Natural killer cell treated with Interleukin-12 subunit alpha and Interleukin-12 subunit beta and Interleukin-15 and Interleukin-18, amount 100 ng/mL, for 72 hours (primary cell): ENCODE measurements at places on chromosomes 3 and 15.
A peak's percentile ranks its signal among the peaks of the same experiment; 100 is the strongest.

GRCh38 chr3:183497313-183497712 lies 58.2 kb downstream of the KLHL6 start:
- no peak for DNase-seq

DNA sequence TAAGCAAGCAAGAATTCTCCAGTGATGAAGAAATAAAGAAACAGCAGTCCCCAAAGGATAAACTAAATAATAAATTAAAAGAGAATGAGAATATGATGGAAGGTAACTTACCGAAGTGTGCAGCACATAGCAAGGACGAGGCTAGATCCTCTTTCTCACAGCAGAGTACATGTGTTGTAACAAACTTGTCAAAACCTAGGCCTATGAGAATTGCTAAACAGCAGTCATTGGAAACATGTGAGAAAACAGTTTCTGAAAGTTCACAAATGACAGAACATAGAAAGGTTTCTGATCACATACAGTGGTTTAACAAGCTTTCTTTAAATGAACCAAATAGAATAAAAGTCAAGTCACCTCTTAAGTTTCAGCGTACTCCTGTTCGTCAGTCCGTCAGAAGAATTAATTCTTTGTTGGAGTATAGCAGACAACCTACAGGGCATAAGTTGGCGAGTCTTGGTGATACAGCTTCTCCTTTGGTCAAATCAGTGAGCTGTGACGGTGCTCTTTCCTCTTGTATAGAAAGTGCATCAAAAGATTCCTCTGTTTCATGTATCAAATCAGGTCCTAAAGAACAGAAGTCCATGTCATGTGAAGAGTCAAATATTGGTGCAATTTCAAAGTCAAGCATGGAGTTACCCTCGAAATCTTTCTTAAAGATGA lies 4.5 kb upstream of the SCG5 start:
- no peak for DNase-seq

DNA sequence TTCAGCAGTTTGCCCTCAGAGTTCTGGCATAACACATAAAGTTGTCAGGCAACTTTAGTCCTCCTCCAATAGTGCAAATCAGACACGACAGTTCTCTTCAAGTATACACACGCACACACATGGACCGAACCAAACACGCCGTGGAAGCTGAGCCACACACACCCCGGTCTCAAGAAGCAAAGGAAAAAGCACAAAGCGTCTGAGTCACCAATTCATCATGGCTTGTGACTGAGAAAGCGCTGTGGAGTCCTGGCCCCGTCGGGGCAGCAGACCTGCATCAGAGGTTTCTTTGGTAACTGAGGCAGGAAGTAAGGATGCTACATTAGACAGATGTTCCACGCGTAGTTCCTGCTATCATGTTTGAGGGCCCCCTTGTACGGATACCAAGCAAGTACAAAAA lies 85.7 kb downstream of the VGLL4 start:
- peak; percentile 3 for DNase-seq

DNA sequence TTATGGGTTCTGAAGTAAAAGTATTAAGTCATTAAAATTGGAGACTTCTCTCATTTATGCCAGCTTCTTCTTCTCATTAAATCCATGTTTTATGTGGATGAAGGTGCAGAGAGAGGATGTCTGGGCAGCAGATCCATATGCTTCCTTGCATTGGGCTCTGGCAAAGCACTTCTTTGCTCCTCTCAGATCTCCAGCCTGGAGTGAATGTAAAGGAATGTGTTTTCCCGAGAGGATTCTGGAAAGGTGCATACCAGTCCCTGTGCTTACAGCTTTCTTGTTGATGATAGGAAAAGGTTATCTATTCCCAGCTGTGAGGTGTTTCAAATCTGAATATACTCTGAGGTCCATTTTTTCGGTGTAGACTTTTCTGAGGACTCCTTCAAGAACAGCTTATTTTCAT lies 79.9 kb upstream of the PEX5L start:
- DNase-seq: no peak

- no peak for DNase-seq
These were observed 127.6 kb downstream of the ARNT2 start for GRCh38 chr15:80531796-80532195.

- DNase-seq: no peak
These were observed 119.2 kb downstream of the OSBPL10 start for GRCh38 chr3:31861826-31862225.

GRCh38 chr15:42371096-42371495 lies 11.8 kb downstream of the CAPN3 start:
- no peak for DNase-seq

GRCh38 chr3:67034371-67034770 lies 36.3 kb downstream of the KBTBD8 start:
- no peak for DNase-seq

GRCh38 chr3:30578479-30578878 lies 27.9 kb upstream of the TGFBR2 start:
- no peak for DNase-seq

DNA sequence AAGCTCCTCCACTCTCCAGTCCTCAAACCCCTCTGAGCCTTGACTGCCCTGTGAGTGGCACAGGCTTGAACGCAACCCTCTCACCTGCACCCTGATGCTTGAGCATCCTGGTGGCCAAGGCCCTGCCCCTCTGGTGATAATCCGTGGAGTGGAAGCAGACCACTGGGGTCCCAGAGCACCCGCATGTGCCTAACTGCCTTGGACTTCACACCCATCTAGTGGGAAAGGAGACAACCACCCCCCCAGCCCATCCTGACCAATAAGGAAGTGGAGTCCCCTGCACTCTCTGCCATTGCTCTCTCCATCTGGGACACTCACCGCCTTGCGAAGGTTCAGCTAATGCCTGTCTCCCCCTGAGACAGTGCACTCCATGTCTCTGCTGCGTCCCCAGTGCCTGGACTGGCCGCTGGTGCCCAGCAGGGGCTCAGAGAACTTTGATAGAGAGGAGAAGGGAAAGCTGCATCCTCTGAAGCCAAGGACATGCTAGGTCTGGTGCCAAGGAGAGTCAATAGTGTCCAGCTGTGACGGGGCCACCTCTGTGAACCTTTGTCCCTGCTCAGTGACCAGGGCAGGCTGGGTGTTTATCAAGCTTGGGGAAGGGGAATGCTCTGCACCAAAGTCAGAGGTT lies 3.4 kb downstream of the KLF15 start:
- peak; percentile 52 for DNase-seq
